ENCODE measurements at places on chromosomes 11 and 22.

- no peak for DNase-seq
These were observed 120.4 kb downstream of the PHF21B start for GRCh38 chr22:44889255-44889878.

DNA sequence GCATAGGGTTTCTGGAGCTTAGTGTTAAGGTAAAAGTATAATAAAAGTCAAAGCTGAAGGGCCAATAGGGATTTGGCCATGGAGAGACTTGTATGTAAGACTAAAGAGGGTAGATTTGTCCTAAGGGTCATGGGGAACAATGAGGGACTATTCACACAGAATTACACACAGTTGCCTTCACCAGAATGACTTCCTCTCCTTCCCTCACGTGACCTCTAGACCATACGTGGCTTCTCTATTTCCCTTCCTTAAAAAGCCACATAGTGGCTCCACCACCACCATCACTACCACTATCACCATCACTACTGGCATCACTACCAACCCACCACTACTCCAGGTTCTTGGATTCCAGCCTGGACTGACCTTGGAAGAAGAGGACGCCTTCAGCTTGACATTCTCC lies 2.8 kb downstream of the HPX start:
- no peak for DNase-seq

DNA sequence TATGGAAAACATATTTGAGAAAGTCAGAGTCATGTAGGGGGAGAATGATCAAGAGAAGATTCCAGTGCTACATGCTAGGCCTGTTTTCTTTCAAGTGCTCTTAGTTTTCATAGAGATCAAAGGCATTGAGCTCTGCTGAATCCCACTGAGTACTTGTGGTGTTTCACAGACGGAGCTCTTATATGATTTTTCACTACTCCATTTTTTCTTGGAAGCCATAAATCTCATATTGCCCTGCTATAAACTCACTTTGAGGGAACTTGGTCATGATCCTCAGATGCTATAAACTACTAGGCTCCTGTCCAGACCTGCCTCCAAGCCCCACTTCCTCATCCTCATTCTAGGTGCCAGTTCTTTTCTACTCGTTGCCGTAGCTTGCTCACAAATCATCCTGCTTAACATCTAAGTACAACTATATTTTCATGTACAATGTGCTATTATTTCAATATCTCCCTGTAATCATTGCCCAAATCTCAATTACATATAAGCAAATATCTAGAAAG lies 180.8 kb upstream of the CCDC179 start:
- DNase-seq = no peak

GRCh38 chr11:60530454-60531100 lies 15.4 kb downstream of the MS4A13 start:
- DNase-seq = no peak

GRCh38 chr22:41826430-41827383 lies 6.2 kb upstream of the SREBF2 start:
- DNase-seq = no peak

DNA sequence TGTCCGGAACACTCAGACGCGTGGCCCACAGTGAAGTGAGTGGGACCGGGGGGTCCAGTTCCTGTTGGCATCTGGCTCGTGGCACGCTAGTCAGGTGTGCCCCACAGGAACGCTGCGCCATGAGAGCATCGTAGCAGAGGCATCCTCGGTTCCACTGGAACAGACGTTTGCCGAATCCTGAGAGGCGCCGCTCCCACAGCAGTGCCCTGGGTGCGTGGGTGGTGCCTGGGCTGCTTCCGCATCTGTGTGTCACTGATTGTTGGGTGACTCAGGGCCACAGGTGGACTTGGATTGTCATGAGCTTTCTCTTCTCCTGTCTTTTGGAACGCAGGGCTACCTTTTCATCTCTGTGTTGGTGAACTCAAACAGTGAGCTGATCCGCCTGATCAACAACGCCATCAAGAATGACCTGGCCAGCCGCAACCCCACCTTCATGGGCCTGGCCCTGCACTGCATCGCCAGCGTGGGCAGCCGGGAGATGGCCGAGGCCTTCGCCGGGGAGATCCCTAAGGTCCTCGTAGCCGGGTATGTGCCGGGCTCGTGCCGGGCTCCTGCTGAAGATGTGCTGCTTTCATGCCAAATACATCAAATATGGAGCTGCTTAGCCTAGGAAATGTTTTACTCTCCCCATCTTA lies 46.2 kb downstream of the AP2A2 start:
- no peak for DNase-seq

GRCh38 chr11:21653951-21654421 lies 538.9 kb upstream of the ANO5 start:
- no peak for DNase-seq

DNA sequence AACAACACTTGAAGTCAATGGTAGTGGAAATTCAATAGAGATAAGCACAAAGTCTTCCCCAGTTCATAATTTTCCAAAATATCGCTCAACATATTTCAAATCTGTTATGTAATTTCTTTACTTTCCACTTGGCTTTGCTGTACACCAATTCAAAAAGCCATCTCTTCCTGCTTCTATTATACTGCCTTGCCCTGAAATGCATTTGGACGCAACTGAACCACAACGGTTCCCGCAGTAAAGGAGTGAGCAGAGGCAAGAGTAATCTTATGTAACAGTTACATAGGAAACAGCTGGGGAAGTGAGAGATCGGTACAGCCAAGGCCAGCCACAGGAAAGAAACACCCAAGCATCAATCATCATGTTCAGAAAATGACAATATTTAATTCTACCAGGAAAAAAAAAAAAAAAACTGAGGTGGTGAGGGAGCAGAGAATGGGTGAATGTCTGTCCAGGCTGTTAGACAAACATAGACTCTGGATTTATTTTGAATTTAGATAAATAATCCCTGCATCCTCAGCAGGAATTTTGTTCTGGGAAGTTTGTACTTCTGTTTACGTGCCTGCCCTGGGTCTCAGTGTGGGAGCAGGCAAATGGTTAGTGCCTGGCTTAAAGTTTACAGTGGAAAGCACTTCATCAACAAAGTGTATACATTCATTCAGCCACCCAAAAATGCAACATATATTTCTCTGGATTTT lies 392.2 kb downstream of the ETS1 start:
- no peak for DNase-seq

GRCh38 chr22:35155403-35156025 lies 89.6 kb downstream of the ISX start:
- no peak for DNase-seq

All from activated naive CD4-positive, alpha-beta T cell treated with anti-CD3 and anti-CD28 coated beads, Interleukin-2, amount 50 U/mL, for 16 hours (primary cell).